ENCODE measurements at places on chromosomes 4 and X.

GRCh38 chrX:14295426-14295825, 233.9 kb upstream of the GLRA2 start:
- DNase-seq, result no peak

DNA sequence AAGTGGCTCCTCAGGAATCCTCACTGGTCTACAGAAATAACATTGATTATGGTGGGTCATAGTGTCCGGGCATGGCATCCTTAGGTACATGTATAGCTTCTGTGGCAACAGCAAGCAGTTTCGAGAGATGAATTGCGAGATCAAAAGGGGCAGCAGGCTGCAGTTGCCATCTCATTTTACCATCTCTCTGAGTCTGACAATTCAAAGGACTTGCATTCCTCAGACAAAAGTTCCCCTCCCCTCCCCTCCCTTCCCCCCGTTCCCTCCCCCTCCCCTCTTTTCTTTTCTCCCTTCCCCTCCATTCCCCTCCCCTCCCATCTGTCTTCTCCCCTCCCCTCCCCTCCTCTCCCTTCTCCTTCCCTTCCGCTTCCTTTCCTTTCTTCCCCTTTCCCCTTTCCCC, 70.2 kb downstream of the MTNR1A start:
- no peak for DNase-seq

DNA sequence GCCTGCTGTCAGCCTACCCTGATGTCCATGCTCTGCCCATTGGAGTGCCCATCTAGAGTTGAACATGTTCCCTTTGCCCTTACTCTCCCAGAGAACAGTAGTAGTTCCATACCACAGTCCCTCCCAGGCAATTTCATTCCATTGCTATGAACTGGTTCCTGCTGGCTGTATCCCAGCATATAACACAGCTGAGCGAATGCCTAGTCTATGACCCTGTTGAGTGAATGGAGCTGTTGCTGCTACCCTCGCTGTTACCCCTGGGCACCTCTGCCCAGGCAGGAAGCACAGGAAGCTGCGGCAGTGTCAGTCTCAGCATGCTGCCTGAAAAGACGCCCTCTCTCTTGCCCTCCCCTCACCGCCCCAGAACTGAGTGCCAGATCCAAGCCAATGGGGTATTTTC, 73.3 kb downstream of the SOX3 start:
- no peak for DNase-seq

GRCh38 chr4:186472948-186473347, 82.4 kb downstream of the MTNR1A start:
- peak; percentile 59 for DNase-seq

DNA sequence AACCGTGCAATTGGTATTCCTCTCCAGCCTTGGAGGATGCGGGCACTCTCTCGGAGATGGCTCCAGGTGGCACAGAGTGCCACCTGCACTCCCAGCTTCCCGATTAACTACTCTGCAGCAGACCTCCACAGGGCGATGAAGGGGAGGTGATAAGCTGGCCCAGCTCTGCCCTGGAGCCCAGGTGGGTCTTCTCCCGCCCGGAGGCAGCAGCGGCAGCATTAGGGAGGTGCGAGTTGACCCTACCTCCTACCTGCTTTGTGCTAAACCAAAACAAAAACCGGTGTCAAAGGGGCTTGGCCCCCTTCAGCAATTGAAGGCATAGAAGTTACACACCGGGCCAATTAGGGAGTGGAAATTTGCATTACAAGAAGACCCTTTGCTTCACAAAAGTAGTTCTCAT, 137.4 kb upstream of the MAMLD1 start:
- no peak for DNase-seq

DNA sequence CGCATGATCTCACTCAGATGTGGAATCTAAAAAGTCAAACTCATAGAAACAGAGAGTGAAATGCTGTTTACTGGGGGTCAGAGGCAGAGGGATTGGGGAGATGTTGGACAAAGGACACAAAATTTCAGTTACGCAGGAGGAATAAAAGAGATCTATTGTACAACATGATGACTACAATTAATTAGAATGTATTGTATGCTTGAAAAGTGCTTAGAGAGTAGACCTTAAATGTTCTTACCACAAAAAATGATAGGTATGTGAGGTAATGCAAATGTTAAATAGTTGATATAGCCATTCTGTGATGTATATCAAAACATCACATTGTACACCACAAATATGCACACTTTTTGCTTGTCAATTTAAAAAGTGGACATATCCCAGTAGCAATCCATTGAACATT, 36.1 kb upstream of the PHKA2 start:
- no peak for DNase-seq

- DNase-seq, result peak; percentile 47
Measured at GRCh38 chr4:61273233-61273632, 73.1 kb downstream of the ADGRL3 start.

- no peak for DNase-seq
Measured at GRCh38 chr4:159606835-159607234, 504.0 kb downstream of the RAPGEF2 start.

- peak; percentile 82 for DNase-seq
Measured at GRCh38 chrX:138858438-138858837, 146.9 kb upstream of the FGF13 start.
